ENCODE measurements at places on chromosomes 2 and 18.
A peak's percentile ranks its signal among the peaks of the same experiment; 100 is the strongest.

DNA sequence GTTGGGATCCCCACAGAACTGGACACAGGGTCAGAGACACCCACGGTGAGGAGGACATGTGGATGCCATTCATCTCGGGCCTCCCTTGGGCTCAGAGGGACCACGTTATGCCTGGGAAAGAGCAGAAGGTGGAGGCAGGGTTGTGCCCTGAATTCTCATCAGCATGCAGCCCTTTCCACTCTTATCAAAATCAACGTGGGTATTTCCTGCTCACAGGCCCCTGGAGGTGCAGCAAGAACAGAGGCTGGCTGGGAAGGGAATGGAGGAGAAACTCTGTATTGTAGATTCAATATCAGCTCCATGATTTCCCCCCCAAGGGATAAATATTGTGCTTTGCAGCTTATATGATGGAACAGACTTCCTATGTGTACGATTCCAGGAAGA lies 90.9 kb downstream of the SETBP1 start:
- DNase-seq, result no peak

GRCh38 chr2:222108957-222109585 lies 189.7 kb downstream of the PAX3 start:
- no peak for DNase-seq

GRCh38 chr2:238988752-238989151 lies 140.9 kb downstream of the TWIST2 start:
- DNase-seq, result no peak

DNA sequence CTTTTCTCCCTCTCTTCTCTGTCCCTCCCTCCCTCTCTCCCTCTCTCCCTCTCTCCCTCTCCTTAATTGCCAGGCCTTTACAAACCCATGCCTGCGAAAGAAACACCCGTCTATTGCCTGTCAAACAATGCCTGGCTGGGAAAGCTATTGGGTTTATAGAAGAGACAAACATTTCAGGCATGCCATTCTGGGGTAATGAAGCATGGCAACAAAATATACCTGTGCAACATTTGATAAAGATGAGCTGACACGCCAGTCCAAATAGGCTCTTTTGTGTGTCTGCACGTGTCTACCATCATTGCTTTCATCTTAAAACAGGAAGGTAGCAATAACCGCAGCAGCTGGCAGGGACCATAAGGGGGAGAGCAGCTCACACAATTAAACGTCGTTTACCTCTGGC lies 282.1 kb downstream of the ZNF516 start:
- DNase-seq, result no peak

DNA sequence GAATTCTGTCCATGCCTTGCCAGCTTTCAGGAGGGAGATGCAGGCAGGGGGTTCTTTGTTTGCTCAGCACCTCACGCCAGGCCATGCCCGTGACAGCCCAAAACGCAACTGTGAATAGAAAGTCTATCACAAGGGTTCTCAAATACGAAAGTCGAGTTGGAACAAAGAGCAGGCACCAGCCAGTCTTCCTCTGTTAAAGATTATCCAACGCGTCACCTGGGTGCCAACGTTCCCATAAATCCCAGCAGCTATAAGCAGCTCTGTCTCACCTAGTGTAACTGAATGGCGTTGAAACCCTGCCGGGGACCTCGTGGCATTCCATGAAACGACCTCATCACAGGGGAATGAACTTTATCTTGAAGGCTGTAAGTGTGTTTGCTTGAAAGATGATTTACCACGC lies 84.8 kb upstream of the GATA6 start:
- DNase-seq, result no peak

- DNase-seq, result no peak
Measured at GRCh38 chr18:72630991-72631390, 86.8 kb upstream of the CBLN2 start.

DNA sequence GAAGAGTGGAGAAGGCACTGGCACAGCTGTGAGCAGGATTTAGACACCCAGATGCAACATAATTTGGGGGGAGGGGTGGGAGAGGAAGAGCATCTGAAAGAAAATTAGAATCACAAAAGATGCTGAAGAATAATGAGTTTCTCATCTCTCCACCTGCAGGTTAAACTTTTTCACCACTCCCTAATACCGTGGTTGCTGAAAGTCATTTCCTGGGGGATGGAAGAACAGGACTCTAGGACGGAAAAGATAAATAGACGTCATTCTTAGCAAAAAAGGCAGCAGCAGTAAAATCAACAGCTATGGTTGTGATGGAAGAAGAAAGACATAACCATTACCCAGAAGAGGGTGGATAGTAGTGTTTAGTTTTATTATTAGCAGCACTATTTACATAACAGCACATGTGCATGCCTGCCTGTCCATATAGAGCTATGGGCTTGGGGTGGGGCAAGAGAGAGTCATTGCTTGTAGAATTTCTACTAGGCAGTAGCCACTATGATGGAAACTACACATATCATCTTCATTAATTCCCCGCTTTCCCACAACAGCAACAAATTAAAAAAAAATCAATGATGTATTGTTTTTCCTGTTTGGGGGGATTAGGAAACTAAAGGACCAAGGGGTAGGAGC lies 212.2 kb downstream of the TRIB2 start:
- DNase-seq, result no peak

DNA sequence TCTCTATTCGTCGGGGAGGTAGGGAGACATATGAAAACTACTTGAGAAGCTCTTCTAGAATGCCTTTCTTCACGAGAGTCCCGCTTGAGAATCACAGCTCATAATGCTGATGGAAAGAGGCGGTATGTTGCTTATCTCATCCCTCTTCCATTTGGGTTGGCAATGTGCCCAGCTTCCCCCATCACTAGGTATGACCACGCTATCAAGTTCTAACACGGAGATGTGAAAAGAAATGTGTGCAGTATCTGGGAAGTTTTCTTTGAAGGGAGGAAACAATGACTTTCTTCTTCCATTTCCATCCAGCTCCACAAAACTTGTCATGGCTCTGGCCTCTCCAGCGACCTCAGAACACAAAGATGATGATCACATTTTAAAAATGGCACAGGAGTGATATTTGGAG lies 742.4 kb downstream of the DCDC2C start:
- no peak for DNase-seq

DNA sequence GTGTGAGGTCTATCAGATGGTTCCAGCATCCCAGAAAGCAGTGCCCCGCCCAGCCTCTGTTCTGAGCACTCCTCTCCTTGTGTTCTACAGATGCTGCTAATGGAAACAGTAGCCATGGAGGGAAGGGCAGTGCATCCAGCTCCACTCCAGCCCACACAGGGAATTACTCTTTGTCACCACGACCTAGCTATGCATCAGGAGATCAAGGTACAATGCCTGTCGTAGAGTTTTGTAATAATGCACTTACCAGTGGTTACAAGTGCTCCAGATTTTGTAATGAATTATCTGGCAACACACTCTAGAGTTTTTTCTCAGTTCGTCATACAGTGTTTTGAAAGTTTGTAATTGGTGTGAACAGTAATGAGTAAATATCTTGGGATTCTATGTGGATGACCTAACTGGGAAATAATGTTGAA lies 161.1 kb downstream of the ESCO1 start:
- DNase-seq, result peak; percentile 92

- no peak for DNase-seq
Measured at GRCh38 chr2:3034856-3035255, 342.8 kb downstream of the EIPR1 start.

GRCh38 chr18:31199190-31199769 lies 36.6 kb upstream of the DSC1 start:
- DNase-seq, result no peak

GRCh38 chr2:240597419-240598181 lies 11.1 kb downstream of the CAPN10 start:
- no peak for DNase-seq

DNA sequence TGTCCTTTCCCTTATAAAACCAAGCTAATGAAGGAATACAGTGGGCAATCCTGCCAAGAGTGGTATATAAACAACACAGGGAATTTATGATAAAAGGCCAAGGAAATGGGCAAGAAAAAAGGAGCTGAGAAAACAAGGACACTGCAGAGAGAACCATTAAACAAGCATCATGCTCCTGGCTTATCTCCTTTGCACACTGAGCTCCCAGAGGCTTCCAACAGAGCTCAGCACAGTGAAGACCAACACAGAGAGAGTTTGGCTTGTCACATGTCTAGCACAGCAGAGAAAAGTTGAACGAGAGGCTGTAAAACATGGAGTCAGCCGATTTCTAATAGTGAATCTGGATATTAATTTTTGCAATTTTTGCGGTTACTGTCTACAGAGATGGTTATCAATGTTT lies 68.0 kb upstream of the KLF7 start:
- DNase-seq, result no peak

GRCh38 chr2:226684563-226684959 lies 115.1 kb downstream of the IRS1 start:
- DNase-seq, result no peak

DNA sequence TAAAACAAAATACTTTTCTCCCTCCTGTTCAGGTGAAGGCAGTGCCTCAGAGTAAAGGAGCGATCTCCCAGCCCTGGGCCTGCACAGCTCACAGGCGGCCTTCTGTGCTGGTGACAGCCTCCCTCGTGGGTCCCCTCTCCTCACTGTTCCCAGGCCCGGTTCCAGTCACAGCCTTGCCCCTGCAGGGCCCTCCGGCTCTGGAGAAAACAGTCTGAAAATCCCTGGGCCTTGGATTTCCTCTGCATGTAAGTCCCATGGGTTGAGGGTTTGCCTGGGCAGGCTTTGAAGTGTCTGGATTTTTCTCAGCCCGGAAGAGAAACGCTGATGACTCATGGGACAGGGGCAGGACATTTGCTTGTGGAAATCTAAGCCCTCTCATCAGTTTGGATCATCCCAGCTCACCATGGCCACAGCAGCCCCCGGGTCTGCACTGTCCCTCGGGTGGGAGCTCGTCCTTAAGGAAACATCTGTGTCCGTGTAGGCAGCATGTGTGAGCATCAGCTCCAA lies 186.1 kb upstream of the RAB12 start:
- DNase-seq, result peak; percentile 75

DNA sequence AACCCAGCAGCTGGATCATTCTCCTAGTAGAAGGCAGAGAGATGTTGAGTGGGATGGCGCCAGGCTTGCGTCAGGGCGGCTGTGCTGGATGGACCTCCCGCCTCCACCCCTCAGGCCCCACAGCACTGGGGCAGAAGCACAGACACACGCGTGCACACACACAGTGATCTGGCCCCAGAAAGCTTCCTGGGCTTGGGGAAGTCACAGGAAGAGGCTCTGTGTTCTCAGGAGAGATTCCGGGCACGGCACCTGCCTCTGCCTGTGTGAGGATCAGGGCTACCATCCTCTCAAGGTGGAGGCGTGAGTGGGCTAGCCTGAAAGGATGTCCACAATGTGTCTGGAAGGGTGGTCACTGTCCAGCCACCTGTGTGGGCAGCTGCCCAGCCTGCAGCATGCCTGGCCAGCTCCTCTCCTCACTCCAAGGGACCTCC lies 229.8 kb upstream of the HS6ST1 start:
- no peak for DNase-seq

GRCh38 chr2:133711201-133711600 lies 142.9 kb upstream of the NCKAP5 start:
- no peak for DNase-seq

GRCh38 chr2:203814661-203815540 lies 52.7 kb upstream of the CTLA4 start:
- DNase-seq, result peak; percentile 86

GRCh38 chr2:109029490-109030201 lies 40.6 kb upstream of the EDAR start:
- DNase-seq, result no peak

Measured in LHCN-M2 (cell line).